ENCODE measurements at places on chromosomes 5 and 9.

DNA sequence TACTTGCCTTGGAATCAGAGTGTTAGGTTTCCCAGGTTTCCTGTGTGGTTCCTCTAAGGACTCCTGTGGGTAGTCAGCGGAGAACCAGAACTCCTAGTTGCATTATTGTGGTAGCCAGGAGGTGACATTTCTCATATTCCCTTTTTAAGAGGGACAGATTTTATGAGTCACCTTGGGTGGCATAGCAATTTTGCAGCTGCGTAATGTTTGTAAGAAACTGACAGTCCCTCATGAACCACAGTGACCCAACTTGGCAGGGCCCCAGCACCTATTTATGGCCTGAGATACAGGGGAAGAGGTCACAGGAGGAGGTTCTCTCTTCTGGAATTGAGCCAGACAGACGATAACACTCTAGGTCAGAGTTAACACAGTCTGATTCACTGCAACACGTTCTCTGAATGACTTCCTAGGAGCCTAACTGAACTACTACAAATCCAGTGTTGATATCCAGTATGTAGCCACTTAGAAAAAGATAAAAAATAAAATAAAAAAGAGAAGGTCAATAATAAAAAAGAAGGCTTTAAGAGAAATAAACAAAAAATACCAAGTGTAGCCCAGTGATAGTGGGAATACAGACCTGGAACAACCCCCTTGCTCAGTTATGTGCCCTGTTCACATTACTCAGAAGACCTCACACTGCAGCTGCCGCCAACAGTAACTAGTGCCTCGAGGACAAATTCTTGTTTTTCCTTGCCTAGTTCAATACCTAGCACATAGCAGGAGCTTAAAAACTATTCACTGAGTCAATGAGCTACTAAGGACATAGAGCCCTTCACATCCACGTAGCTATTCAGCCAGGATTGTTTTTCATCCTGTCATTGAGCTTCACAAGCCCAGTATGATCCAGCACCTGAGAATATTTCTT, 50.7 kb upstream of the VLDLR start:
- peak; percentile 65 for DNase-seq

DNA sequence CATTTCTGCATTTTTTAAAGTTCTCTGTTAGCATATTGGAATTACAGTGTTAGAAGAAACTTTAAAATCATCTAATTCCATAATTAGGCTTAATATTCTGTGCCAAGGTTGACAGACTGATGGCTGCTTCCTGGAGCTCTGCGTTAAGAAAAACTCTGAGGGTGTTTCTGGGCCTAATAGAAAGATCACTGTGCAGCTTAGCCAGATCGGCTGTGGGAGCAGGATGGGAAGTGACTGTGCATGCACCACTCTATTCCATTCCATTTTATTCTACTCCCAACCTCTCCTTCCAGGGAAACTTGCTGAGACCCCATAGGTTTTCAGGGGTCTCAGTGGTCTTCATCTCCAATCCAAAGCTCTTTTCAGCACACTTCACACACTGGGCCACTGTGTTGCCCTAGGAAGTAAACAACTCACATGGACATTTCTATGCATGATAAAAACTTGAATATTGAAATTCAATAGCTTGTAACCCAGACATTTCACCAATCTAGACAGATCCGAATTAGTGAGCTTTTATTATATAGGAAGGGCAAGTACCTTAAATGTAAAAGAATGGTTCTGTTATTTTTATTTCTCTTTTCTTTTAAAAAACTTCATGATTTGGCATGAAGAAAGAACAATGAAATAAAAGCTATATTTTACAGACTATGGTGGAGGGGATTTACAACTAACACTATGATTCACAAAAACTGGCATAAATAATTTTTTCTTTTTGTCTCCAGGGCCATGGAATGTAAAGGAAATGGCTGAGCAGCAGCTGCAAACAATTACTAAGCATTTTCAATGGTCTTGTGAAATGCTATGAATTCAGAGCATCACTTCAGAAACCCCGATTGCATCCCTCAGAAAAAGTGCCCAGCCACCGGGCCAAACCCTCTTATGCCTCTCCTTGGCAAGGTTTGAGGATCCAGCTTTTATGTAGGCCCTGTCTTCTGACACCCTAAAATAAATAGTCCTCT, 51.4 kb upstream of the DAB2 start:
- peak; percentile 20 for DNase-seq

- no peak for DNase-seq
Observed at GRCh38 chr9:8693464-8693863, 893.9 kb upstream of the DMAC1 start.

DNA sequence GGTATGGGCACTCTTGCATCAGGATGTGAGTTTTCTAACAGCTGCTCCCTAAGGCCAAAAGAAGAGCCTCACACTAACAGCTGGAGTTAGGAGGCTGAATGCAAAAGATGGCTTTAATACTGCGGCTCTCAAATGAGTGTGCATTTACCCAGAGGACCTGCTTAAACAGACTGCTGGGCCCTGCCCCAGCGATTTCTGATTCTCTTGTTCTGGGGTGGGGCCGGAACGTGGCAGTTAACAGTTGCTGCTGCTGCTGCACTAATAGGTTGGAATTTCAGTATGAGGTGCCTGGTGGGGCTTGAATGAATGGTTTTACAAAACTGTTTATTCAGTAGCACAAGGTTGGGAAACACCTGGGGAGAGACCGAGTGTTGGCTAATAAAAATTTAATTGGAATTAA, 26.1 kb downstream of the HMGCR start:
- no peak for DNase-seq

DNA sequence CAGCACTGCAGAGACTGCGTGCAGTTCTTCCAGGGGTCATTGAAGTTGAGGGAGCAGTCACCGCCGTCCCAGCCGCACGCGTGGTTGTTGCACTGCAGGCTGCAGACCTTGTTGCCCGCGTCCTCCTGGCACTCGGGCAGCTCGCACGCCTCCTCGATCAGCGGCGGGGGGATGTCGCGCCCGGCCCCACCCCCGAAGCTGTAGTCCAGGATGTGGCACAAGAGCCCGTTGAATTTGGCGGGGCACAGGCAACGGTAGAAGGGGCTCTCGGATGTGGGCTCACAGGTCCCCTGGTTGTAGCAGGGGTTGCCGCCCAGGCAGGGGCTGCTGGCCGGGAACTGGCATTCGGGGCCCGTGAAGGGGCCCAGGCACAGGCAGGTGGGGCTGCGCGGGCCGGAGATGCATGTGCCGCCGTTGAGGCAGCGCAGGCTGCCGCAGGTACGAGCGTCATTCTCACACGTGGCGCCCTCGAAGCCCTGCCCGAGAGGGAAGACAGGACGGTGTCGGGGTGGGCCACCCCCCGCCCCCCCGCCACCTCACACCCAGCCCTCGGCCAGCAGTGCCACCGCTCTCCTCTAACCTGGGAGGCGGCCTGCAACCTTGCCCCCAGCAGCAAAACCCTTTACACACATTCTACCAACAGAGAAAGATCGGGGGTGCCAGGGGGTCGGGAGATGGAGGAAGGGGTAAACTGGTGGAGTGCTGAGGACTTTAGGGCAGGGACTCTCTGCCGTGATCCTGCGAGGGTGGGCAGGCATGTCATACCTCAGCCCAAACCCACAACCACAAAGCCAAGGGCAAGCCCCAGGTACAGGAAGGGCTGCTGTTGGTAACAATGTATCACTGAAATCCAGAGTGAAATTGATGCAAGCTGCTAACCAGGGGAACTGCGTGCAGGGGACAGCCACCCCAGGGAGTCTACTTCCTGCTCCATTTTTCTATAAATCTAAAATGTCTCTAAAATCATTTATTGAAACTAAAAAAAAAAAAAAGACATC, 22.9 kb upstream of the SEC16A start:
- no peak for DNase-seq

GRCh38 chr5:32360906-32361305, 48.2 kb upstream of the MTMR12 start:
- DNase-seq = no peak

DNA sequence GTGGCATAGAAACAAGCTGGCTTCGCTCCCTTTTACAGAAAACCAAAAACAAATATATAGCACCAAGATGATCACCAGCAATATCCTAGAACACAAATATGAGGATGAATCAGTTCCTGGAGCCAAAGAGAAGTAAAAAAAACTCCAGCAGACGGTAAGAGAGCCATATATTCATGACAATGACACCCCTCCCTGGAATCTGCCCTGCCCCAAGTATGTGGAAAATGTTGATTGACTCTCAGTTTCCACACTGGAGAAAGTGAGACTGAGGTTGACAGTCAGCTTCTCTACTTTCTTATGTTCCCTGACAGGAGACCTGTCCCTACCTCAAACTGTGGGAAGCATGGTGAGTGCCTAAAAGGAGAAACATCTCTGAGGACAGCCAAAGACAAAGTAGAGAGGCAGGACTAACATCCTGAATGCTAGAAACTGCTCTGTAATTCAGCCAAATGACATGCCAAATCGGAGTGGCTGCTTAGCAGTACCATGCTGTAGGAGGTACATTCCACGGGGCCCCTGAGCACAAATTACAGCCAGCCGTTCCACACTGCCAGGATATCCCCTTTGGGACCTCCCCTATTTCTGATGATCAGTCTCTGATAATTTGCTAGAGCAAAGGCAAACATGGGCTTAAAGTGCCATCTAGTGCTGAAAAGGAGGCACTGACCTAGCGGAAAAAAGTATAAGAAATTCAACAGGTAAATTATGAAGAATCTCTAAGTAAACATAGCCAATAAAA, 424.0 kb upstream of the RGMB start:
- peak; percentile 76 for DNase-seq

DNA sequence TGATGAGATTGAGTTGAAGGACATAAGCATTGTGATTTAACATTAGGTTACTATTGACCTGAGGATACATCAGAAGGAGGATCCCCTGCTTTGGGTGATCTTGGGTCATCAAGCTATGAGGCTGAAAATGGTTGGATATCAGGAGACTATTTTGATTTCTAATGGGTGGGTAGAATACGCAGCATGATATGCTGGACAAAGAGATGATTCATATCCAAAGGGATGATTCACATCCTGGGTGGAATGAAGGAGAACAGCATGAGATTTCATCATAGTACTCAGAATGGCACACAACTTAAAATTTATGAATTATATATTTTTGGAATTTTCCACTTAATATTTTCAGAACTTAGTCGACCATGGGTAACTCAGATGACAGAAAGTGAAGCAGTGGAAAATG, 1759.5 kb upstream of the C9orf72 start:
- peak; percentile 52 for DNase-seq

GRCh38 chr5:1007681-1008450, 736 bp upstream of the NKD2 start:
- no peak for DNase-seq

Data from foreskin keratinocyte (primary cell).